ENCODE measurements at places on chromosomes 6 and 20. TPM values are rescaled to one million over a fixed set of nuclear protein-coding genes. Genes with fewer than 3 reads are reported as not detected.

DNA sequence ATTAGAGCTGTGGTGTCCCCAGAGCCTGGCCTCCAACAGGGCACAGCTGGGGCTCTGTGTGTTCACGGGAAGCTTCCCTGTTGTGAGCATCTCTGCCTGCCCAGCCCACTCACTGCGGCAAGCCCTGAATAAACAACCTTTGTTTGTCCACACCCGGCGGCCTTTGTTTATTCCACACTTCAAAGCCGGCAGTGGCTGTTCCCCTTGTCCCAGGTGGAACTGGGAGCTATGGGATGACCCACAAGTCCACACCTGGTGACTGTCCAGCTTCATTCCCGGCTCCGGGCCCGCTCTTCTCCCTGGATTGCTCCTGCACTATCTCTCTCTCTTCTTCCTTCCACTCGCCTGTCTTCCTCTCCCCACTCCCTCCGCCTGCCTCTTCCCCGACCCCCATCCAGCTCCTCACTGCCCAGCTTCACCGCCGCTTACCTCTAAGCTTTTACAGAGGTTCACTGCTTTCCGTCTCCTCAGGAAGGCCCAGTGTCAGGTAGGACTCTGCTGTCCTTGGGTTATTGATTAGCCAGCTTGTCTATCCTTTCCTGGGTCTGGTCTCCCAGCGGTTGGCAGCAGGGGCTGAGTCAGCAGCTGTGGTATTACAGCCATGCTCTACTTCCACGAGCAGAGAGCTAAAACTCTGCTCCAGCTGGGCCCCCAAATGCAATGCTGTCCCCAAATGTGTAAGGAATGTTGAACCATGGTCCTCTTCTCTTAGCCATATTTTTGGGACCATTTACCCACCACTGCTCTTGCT, 17.8 kb downstream of the DACT2 start:
- no peaks in the 10 kb centered on the region for H3K36me3 ChIP-seq
- no peaks in the 10 kb centered on the region for H3K4me1 ChIP-seq
- no peak overlapping the region for H3K4me3 ChIP-seq
- DNase-seq: no peak
- H3K27me3 ChIP-seq: no peaks in the 10 kb centered on the region

RSPH9 gene
- not detected for polyA plus RNA-seq

- no peaks in the 10 kb centered on the region for H3K4me1 ChIP-seq
- H3K36me3 ChIP-seq: no peaks in the 10 kb centered on the region
- no peaks in the 10 kb centered on the region for H3K27me3 ChIP-seq
- no peak overlapping the region for H3K27ac ChIP-seq
Observed at GRCh38 chr6:56689114-56689513, 46.4 kb upstream of the DST start.

DNA sequence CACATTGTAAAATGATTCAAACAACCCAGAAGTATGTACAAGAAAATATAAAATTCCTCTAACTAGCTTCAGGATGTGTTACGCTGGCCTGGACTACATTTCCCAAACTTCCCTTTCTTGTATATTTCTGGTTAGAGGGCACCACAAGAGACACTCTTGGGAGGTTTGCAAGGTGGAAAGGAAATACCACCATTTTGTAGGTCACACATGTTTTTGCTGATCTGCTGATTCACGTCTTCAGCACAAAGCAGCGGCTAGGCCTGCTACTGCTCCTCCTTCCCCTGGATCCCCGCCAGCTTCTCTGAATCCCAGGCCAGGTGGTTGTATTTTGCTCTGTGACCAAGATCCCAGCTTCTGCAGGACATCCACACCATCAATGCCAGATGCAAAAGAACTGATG, 104.2 kb downstream of the AGPAT4 start:
- peaks cover 5% of the 10 kb centered on the region for H3K36me3 ChIP-seq
- peaks cover 34% of the 10 kb centered on the region for H3K4me1 ChIP-seq
- H3K4me3 ChIP-seq: peak overlapping the region; percentile 30

GRCh38 chr20:54485631-54486030, 10.2 kb downstream of the DOK5 start:
- no peak overlapping the region for H3K27ac ChIP-seq
- no peaks in the 10 kb centered on the region for H3K36me3 ChIP-seq
- H3K4me3 ChIP-seq: no peak overlapping the region
- H3K27me3 ChIP-seq: peaks cover 19% of the 10 kb centered on the region

DNA sequence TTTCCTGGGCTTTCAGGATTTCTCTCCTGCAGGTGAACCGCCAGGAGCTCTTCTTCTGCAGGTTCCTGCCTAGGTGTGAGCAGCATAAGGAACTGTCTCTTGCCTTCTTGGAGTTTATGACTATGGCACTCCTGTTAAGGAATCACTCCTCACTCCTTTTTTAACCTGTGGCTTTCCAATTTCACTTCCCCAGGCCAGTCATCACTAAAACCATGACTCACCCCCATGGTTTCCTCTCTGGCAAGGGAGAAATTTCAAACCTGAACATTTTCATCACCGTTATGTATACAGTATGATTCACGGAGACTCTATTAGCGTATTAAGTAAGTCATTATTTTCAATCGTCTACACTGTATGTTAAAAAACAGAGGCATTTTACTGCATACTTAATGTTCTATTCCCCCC, 78.2 kb upstream of the ARID1B start:
- H3K27ac ChIP-seq: peak overlapping the region; percentile 84
- H3K4me3 ChIP-seq: peak overlapping the region; percentile 82
- peaks cover 92% of the 10 kb centered on the region for H3K4me1 ChIP-seq
- no peak for DNase-seq

DNA sequence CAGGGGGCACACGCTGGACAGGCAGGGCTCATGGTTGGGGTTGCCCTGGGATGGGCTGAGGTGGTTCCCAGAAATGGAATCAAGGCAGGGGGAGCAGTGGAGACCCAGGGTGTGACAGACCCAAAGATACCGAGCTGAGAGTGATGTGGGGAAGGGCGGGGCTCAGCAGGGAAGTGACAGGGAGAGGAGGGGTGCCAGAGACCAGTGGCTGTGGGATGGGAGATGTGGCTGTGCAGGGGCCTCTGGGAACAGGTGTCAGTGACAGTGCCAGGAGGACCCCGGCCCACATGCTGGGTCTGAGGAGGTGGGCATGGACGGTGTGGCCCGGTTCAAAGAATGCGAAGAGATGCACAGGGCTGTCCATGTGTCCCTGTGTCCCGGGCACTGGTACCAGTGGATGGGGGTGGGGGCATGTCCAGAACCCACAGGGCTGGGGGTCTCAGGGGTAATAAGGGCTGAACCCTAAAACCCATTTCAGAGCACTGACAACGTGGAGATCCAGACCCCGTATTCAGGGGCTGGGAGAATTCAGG, 1.0 kb downstream of the CABLES2 start:
- H3K4me1 ChIP-seq: peaks cover 35% of the 10 kb centered on the region
- DNase-seq: no peak
- no peak overlapping the region for H3K27ac ChIP-seq
- no peaks in the 10 kb centered on the region for H3K36me3 ChIP-seq

- H3K36me3 ChIP-seq: no peaks in the 10 kb centered on the region
- DNase-seq: no peak
- peaks cover 32% of the 10 kb centered on the region for H3K4me1 ChIP-seq
Observed at GRCh38 chr6:53441035-53441493, 92.3 kb upstream of the ELOVL5 start.

- DNase-seq: no peak
- no peaks in the 10 kb centered on the region for H3K4me1 ChIP-seq
- no peak overlapping the region for H3K27ac ChIP-seq
- H3K27me3 ChIP-seq: peaks cover 24% of the 10 kb centered on the region
Observed at GRCh38 chr6:3916211-3916610, 67.0 kb downstream of the FAM50B start.
